ENCODE measurements at places on chromosomes 2 and 18.

GRCh38 chr2:29405266-29405665 lies 290.1 kb downstream of the CLIP4 start:
- no peak for DNase-seq

DNA sequence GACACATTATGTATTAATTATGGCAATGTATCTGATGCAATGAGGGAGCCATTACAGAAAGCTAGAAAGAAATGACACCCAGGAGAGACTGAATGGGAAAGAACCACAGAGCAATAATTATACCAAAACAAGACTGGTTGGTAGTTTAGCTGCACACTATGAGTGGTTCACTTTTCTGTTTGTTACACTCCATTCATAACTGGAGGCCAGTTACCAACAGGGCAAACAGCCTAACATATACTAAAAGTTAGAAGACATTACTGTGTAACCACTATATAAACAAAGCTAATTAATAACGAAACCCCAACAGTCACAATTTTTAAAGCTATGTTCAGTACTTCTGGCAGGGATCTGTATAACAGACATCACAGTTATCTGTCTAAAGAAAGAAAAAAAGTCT lies 49.4 kb downstream of the NBAS start:
- DNase-seq, result no peak

DNA sequence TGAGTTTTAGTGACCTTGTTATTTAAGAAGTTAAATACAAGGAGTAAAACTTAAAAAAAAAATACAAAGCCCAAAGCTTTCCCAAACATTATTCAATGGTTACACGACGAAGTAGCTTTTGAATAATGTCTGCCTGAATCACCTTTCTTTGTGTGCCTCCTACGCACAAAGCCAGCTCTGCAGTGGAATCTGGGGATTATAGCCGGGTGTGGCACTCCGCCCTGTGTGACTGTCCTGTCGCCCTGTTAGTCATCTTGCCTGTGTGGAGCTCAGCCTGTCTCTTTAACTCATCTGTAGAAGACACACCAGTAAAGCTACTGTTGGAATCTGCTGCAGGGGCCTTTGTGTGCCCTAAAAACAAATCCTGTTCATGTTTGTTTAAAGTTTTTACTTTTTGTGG lies 79.4 kb upstream of the TCF7L1 start:
- DNase-seq, result no peak

GRCh38 chr2:216319771-216320170 lies 52.5 kb downstream of the MARCHF4 start:
- DNase-seq, result no peak

GRCh38 chr2:164115806-164116205 lies 380.0 kb upstream of the FIGN start:
- no peak for DNase-seq

- DNase-seq, result no peak
These were observed 220.8 kb downstream of the ALK start for GRCh38 chr2:29700560-29700959.

DNA sequence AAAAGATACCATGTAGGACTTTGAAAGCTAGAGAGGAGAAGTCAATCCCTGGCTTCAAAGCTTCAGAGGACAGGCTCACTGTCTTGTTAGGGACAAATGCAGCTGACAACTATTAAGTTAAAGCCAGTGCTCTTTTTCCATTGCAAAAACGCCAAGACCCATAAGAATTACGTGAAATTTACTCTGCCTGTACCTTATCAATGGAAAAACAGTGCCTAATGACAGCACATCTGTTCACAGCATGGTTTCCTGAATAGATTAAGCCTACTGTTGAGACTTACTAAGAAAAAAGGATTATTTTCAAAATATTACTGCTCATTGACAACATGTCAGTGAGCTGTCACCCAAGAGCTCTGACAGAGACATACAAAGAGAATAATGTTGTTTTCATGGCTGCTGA lies 52.9 kb downstream of the ANKRD12 start:
- DNase-seq, result no peak

DNA sequence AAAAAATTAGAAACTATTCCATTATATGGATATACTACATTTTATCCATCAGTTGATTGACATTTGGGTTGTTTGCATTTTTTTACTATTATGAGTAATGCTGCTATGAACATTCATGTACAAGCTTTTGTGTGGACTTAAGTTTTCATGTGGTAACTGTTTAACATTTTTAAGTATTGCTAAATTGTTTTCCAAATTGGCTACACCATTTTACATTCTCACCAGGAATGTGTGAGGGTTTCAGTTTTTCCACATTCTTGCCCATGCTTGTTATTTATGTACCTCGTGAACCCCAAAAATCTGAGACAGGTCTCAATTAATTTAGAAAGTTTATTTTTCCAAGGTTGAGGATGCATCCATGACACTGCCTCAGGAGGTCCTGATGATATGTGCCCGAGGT lies 3.1 kb upstream of the TXNL4A start:
- no peak for DNase-seq

DNA sequence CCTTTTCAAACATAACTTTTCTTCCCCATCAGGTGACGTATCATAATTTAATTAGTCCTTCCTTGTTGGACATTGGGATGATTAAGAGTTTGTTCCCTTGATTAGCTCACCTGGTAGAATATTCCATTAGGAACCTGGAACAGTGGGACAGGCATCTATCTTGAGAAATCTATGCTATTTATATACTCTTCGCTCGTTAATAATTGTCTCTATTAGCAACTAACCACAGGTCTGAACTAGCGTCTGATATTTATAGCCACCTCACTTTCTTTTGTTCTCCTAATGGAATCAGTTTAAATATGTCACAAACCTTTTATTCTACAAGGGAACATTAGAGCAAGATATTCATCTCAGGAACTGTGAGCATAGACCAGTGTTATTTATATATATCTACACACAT lies 79.8 kb downstream of the MAPK4 start:
- DNase-seq, result no peak

GRCh38 chr2:176826356-176826755 lies 386.2 kb upstream of the HNRNPA3 start:
- no peak for DNase-seq

- DNase-seq, result no peak
These were observed 4.2 kb upstream of the SP140L start for GRCh38 chr2:230322561-230323384.

GRCh38 chr2:237581751-237582746 lies 8.5 kb downstream of the RAB17 start:
- DNase-seq, result peak; percentile 9

DNA sequence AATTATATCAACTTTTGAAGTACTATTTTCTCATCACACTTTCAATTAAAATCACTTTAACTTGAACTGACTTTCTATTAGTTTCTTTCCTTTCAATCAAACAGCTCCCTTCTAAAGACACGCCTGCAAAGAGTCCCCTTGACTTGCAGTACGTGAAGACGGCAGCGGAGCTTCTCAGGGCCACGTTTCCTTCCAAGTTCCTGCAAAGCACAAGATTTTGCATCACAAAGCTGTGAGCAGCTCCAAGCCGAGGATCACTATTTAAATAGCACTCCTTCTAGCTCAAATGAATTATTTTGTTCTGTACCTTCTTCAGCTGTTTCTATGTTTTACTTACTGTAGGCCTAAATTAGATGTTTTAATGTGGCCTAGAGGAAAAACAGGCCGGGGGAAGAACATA lies 30.8 kb downstream of the SH3YL1 start:
- DNase-seq, result no peak

GRCh38 chr2:43110442-43110871 lies 115.9 kb downstream of the ZFP36L2 start:
- DNase-seq, result no peak

GRCh38 chr2:1563943-1564891 lies 151.0 kb downstream of the TPO start:
- DNase-seq, result no peak

GRCh38 chr2:44075541-44075940 lies 79.8 kb upstream of the LRPPRC start:
- DNase-seq, result peak; percentile 40

DNA sequence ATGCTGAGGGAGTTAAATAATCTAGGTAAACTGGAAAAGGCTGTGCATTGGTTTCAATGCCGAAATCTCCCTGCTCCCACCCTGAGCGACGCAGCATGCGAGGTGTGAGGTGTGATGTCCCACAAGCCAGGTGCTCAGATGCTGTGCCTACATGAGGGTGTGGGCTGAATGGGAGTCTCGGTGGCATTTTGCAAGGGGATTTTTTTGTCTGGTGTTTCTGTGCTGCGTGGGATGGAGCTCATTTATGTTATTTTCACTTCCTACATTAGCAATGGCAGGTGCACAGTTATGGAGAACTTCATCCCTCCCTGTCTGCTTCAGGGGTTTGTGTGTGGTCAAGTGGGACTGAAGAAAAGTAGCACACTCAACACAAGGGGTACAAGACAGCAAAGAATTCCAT lies 110.2 kb upstream of the CCDC68 start:
- DNase-seq, result no peak

GRCh38 chr18:46257366-46257765 lies 153.2 kb downstream of the HAUS1 start:
- DNase-seq, result no peak

Data from NCI-H1436 (cell line).